ENCODE measurements at places on chromosomes 2 and 18.

GRCh38 chr2:112159454-112159921 is 21.3 kb downstream of the FBLN7 start:
- no peak for DNase-seq

GRCh38 chr2:114119862-114120261 is 230.0 kb downstream of the ACTR3 start:
- DNase-seq = no peak

DNA sequence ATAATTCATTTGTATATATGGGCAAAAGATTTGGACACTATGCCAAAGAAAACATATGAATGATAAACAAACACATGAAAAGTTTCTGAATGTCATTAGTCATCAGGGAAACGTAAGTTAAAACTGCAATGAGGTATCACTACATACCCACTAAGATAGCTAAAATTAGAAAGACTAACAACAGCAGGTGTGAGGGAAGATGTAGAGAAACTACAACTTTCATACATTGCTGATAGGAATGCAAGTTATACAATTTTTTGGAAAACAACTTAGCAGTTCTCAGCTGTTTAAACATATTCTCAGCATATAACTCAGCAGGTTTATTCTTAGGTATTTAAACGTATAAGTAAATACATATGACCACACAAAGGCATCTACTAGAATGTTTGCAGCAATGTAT is 563.5 kb upstream of the KLHL29 start:
- no peak for DNase-seq

DNA sequence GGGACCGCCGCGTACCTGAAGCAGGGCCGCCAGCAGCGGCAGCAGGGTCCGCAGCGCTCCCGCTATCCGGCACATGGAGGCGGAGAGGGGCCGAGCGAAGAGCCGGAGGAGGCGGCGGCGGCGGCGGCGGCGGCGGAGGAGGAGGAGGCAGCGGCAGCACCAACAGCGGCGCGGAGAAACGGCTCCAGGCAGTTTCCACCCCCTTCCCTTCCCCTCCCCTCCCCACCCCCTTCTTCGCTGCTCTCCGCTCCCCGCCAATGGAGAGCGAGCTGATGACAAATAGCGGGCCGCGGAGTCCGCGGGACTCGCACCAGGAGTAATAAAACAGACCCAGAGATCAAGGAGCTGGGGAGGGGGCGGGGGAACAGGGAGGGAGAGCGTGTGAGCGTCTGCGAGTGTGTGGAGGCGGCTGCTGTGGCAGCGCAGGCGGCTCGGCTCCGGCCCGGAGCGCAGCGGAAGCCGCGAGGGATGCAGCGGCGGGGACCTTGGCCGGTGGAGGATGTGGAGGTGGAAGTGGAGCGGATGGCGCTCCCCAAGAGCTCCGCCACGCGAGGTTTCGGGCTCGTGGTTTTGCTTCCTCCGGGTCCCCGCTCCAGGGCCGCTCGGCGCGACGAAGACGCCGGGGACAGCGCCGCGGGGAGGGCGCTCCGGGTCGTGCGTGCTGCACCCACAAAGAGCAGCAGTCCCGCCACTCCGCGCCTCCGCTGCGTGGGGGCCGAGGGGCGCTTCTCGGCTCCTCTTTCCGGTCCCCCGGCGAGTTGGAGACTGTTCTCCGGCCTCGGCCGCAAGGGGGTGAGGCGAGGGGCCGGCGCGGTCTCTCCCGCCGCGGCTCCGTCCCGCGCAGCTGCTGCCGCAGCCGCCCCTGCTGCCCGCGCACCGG is at the start of gene CDH2:
Gene CDH2, minus strand, starts transcription at position 183 of the 880 bp plus-strand sequence. Its CDS starts 108 bp downstream, at position 75.
- DNase-seq = no peak

GRCh38 chr18:1075322-1075721 is 170.7 kb downstream of the ADCYAP1 start:
- no peak for DNase-seq
